ENCODE measurements at places on chromosomes 1 and 21.

DNA sequence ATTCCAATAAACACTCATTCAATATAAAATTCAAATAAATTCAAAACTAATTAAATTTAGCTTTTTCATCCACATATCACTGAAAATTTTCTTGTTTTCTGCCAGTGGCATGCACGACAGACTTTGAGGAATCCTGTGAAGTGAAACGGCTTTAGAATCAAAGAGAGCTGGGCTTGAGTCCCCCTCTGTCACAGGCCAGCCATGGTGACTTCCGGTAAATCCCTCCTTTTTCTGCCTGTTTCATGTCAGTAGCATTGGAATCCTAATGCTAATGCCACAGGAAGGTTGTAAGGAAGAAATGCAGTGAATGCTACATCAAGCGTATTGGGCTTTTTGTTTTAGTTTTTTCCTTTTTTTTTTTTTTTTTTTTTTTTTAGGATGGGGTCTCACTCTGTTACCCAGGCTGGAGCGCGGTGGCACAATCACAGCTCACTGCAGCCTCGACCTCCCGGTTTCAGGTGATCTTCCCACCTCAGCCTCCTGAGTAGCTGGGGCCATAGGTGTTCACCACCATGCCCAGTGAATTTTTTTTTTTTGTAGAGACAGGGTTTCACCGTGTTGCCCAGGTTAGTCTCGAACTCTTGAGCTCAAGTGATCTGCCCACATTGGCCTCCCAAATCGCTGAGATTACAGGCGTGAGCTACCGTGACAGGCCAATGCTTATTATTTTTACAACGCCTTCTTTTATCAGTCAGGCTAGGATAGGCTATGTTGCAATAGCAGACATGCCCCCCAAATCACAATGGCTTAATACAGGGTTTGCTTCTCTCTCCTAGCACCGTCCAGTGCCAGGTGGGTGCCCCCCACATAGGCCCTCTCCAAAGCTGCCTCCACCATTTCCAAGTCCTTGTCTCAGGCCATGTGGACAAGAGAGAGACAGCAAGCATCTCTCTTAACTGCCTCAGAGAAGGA is 3.6 kb upstream of the MATN1 start:
- DNase-seq, result no peak

DNA sequence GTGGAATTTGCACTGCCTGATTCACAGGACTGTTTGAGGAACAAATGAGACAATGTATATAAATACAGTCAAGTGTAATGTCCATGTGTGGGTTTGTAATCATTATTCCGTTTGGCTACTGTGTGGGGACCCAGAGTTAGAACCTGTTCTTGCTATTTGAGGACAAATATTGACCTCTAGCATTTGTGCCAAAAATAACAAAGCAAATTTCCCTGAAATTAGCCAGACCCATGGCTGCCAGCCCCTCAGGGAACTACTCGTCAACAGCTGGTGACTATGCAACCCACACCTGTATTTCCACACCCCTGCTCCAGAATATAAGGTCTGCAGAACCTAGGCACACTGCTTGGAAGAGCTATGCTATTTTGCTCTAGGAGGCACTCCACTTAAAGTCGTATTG is 70.7 kb downstream of the KCNJ6 start:
- no peak for DNase-seq

DNA sequence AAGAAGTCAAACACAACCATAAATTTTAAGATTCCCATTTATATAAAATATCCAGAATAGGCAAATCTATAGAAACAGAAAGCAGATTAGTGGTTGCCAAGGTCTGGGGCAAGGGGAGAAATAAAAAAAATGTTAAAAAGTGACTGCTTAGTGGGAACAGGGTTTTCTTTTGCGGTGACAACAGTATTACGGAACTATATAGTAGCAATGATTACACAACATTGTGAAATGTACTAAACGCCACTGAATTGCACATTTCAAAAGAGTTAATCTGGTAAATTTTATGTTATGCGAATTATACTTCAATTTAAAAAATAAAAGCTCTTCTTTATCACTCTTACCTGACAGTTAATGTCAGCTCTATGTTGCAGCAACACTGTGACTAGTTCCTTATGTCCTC is 105.2 kb downstream of the ACBD6 start:
- no peak for DNase-seq

GRCh38 chr1:107870696-107871095 is 94.3 kb downstream of the VAV3 start:
- DNase-seq, result no peak

GRCh38 chr21:41322496-41323382 is 6.1 kb downstream of the FAM3B start:
- no peak for DNase-seq

DNA sequence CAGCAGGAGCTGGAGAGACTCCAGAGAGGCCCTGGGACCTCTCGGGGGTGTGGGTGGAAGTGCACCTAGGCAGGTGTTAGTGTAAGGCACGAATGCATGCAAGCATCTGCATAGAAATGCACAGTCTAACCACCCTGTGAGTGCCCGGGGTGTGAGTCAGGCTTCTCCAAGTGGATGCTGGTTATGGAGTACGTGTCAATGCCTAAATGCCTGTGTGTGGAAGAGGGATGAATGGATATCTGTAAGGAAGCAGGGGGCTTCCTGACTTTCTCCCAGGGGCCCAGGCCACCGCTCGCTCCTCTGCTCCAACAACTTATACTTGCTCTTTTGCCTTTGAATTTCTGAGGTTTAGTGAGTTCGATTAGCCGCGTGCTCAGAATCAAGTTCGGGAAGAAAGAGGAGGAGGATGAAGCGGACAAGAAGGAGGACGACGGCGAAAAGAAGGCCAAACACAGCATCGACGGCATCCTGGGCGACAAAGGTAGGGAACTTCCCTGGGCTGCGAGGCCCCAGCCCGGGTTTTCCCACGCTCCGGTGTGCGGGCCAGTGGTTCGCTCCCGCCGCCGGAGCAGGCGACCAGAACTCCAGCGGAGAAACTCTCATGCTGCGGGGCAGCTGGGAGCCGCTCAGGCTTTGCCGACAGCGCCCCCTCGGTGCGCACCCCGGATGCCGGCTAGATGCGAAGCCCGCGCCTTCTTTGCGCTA is 5.4 kb downstream of the PAX7 start:
- DNase-seq, result no peak

DNA sequence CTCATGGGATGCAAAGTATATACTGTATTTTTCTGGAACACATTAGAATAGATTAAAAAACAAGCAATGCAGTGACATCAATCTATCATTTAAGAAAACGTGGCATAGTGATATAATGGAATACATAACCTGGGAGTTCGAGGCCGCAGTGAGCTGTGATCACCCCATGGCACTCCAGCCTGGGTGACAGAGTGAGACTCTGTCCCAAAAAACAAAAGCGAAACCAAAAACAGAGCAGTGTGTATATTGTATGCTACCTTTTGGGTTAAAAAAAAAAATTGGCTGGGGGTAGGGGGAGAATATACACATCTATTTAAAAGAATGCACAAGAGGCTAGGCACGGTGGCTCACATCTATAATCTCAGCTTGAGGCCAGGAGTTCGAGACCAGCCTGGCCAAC is 13.5 kb downstream of the SLC2A1 start:
- DNase-seq, result no peak

GRCh38 chr1:116871779-116872146 is 38.0 kb upstream of the PTGFRN start:
- DNase-seq, result no peak

DNA sequence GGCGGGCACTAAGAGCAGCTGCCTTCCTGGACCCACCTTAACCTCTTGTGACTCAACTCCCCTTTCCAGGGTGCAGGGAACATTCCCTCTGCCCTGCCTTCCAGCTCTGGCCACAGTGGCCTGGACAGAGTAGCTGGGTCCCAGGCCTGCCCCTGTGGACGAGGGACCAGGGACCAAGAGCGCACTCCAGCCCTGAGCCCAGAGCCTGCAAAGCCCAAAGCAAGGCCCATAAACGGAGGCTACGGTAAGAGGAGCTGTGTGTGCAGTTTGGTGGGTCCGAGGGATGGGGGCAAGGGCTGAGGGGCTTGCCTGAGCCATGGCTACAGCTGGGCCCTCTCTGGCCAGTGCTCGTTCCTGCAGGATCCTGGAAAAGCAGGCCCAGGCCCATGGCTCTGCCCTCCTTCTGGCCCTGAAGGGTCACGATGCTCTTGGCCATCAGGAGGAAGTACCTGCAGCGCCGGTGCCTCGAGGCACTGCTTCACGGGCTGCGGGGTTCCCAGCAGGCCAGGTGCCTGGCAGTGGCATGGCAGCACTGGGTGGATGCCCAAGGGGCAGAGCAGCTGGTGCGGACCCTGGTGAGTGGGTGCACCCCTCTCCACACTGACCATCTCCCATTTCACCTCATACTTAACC is 17.8 kb downstream of the MTHFR start:
- no peak for DNase-seq

Measured in dorsolateral prefrontal cortex (tissue), 122 donors.